ENCODE measurements at places on chromosomes 5 and 9.
A peak's percentile ranks its signal among the peaks of the same experiment; 100 is the strongest.

GRCh38 chr5:79791843-79792242 is 102.2 kb downstream of the CMYA5 start:
- DNase-seq = no peak

GRCh38 chr5:97425511-97425910 is 242.5 kb upstream of the RIOK2 start:
- DNase-seq = no peak

DNA sequence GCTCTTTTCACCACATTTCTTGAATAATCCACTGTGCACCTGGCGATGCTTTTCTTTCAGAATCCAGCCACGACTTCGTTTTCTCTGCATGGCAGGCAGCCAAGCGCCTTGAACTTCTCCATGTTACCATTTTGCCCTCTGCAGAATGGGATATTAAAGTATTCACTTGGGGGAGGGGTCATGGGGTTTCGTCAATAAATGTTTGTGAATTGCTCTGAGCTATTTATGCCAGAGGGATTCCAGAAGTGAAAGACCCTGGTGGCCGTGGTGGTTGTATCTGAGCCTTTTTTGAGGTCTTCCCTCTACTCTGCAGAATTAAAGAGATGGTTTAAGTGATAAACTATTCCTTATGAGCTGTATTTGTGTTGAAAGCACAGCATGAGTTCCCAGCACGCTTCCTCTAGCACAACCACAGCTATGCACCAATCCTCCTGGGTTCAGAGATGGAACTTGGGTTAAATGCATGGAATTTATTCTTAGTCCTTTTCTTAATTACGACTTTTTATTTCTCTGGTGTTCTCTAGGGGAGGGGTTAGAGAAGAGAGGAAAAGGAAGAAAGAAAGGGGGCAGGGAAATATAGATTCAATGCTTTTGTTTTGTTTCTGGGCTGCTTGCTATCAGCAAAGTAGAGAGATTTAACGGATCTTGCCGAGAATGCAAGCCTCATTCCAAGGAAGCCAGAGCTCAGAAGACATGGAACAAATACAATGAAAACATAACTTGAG is 478.2 kb upstream of the TNC start:
- DNase-seq = no peak

GRCh38 chr5:149224282-149224681 is 47.4 kb upstream of the AFAP1L1 start:
- DNase-seq = peak; percentile 19

GRCh38 chr9:120689860-120690259 is 24.4 kb downstream of the MEGF9 start:
- DNase-seq = peak; percentile 59

DNA sequence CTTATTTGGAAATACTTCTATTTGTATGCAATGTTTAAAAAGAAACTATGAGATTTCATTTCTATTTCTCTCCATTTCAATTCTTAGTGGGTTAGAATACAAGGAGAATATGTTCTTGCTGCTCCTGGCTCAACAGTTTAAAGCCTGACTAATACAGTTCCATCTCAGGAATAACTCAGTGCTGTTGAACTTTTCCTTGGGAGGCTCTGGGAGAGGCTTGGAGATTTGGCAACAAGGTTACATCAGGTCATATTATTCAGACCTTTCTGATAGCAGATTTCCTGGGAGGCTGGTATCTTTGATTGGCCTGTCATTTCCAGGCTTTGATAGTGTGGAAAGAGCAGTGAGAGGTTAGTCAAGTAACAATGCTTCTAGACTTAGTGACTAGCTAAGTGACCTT is 481.7 kb upstream of the KLF4 start:
- no peak for DNase-seq

DNA sequence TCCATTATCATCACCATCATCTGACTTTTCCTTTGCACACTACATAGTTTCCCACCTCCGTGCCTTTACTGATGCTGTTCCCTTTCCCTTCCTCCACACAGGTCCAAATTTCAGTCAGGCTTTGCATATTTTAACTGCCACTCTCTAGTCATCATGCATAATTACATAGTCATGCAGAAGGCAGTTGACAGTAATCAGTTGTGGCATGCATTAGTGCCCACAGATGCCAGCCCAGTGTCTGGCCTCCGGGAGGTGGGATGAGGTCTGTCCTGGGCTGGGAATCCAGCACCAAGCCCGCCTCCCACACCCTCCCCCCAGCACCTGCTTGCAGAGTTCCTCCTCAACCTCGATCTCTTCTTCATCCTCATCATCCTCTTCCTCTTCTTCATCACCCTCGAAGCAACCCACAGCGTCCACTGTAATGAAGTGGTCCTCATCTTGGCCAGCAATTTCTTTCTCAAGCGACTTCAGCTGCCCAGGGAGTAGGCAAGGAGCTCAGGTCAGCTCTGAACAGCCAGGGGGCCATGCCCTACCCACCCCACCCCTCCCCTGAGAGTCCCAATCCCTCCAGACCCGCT is 8.8 kb downstream of the BBLN start:
- no peak for DNase-seq

- DNase-seq = no peak
Observed at GRCh38 chr5:157306692-157307471, 41.0 kb downstream of the CYFIP2 start.

DNA sequence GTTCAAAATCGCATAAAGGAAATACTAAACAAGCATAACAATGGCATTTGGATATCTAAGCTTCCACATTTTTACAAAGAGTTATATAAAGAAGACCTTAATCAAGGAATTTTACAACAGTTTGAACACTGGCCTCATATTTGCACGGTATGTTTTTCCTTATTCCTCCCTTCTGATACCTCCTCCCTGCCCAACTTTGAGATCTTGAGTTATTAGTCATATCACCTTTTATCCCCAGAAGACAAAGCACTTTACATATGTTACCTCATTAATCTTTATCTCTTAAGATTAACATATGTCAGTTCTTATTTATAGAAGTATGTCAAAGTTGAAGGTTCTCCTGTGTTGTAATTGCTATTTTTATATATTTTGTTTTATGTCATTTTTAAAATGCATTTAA is 29.8 kb downstream of the TDRD7 start:
- DNase-seq = no peak

DNA sequence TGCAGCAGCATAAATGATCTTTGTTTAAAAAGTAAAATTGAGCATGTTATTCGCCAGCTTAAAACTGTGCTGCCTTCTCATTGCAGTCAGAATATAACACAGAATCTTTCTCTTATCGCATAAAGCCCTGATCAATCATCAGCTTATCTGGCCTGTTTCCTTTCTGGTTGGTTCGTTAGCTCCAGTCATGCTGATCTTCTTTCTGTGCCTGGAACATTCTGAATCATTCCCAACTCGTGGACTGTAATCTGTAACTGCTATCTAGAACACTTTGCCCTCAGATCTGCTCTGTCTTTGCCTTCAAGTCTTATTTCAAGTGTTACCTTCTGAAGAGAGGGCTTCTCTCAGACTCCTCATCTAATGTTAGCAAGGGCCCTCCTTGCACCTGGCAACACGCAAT is 11.9 kb upstream of the FER start:
- DNase-seq = no peak

All from NCI-H446 treated with DMSO at 0.1 percent for 48 hours (cell line).